ENCODE measurements at places on chromosomes 6 and 20.

DNA sequence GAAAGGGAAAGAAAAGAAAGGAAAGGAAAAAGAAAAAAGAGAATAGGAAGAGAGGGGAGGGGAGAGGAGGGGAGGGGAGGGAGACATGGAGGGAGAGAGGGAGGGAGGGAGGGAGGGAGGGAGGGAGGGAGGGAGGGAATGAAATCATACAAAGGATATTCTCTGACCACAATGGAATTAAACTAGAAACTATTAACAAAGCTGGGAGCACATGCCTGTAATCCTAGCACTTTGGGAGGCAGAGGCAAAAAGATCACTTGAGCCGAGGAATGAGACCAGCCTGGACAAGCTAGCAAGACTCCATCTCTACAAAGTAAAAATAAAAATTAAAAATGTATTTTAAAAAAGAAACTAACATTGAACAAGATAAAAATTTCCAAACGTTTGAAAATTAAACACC lies 62.8 kb downstream of the ILRUN start:
- DNase-seq = no peak

- DNase-seq = no peak
These were observed 14.9 kb upstream of the BHLHE23 start for GRCh38 chr20:63021356-63022321.

DNA sequence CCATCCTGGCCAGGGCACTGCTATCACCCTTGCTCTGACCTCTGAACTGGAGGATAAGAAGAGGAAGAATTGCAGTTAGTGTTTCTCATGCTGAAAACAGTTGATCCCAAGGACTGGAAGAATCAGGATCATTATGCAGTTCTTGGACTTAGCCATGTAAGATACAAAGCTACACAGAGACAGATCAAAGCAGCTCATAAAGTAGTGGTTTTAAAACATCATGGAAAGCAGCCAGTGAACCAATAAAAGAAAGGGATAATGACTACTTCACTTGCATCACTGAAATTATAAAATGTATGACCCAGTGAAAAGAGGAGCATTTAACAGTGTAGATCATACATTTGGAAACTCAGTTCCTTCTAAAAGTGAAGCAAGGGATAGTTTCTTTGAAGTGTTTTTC lies 47.7 kb downstream of the DNAH8 start:
- DNase-seq = no peak

DNA sequence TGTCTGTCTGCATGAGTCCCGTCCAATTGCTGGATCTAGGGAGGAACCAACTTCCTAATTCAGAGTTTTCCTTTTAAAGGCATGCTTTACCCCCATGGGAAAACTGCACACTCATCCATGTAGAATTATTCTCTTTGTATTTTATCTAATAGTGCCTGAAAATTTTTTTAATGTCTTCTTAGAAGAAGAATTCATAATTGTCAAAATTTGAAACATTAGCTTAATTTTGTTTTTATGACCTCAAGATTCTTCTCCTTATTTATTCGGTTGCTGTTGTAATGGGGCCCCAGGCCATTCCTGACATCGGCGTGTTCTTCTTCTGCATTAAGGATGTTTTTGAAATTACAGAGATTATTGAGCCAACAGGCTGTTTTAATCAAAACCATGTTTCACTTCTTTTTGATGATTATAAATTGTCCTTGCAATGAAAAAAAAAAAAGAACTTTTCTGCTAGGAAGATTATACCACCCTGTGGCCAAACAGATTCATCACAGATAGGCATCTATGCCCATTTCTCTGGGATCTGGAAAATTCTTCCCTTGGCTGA lies 100.3 kb downstream of the ZNF217 start:
- DNase-seq = no peak
